ENCODE measurements at places on chromosomes 5 and 9. TPM values are rescaled to one million over a fixed set of nuclear protein-coding genes. Genes with fewer than 3 reads are reported as not detected.

DNA sequence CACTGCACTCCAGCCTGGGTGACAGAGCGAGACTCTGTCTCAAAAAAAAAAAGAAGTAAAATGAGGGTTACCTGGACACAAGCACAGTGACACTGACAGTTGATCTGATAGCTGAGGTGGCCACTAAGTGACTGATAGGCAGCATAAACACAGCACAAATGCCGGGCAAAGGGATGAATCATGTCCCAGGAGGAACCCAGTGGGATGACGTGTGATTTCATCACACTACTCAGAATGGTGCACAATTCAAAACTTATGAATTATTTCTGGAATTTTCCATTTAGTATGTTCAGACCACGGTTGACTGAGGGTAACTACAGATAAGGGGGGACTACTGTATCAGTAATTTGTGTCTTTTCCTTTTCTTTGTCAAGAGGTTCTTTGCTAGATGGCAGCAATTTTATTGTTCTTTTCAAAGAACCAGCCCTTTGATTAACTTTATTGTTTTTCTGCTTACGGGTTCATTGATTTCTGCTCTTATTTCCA, 34.3 kb upstream of the RNF130 start:
- no peak for DNase-seq

Gene PTGDS
- 7.5 TPM for total RNA-seq

DNA sequence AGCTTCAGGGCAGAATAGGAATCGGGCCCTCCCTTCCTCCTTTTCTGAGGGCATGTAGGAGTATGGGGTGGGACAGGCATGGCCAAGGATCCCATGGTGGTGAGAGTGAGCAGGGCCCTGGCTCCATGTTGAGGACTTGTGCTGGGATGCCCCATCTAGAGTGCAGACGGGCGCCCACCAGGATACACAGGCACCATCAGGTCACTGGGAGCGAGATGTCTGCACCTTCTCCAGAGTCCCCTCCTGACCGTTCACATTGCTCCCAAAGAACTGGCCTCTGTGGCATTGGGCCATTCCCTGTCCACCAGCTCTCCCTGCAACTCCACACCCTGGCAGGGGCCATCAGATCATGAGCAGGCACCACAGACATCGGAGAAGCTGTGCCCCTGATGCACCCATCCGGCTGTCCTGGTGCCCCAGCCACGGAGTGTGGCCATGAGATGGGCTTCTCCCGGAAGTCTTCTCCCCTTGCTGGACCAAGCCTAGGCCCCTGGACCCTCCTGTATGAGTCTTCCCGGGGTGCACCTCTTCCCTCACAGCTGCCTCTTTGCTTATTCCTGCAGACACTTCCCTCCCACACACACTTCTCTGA, 195.0 kb downstream of the IRX2 start:
- no peak for DNase-seq

- DNase-seq: no peak
Observed at GRCh38 chr9:121350993-121351561, 19.0 kb downstream of the STOM start.

DNA sequence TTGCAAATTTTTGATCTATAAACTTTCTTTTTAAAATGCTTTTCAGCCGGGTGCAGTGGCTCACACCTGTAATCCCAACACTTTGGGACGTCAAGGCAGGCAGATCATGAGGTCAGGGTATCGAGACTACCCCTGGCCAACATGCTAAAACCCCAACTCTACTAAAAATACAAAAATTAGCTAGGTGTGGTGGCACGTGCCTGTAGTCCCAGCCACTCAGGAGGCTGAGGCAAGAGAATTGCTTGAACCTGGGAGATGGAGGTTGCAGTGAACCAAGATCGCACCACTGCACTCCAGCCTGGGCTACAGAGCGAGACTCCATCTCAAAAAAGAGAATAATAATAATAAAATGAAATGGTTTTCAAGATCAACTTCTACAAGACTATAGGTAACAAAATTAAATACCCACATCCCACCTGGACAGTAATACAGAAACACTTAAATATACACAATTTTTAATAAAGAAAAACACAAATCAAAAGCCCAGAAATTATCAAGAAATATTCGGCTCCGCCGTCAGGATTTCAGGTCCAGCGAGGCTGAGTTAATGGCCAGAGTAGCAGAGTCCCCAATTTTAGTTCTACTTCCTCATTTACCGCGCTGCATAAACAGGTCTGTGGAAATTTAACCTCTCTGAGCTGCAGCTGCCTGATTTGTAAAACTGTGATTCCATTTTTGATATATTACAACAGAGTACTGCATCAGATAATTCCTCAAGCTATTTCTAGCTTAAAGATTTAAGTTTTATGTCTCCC, 4.0 kb downstream of the TUT7 start:
- no peak for DNase-seq

DNA sequence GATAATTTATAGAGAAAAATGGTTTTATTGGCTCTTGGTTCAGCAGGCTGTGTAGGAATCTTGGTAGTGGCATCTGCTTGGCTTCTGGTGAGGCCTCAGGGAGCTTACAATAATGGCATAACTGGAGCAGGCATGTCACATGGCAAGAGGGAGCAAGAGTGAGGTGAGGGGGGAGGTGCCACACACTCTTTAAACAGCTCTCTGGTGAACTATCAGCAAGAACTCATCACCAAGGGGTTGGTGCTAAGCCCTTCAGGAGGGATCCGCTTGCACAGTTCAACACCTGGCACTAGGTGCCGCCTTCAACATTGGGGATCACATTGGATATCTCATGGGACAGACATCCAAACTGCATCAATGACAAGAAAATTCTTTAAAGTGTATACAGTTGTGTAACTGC, 10.5 kb downstream of the GPBP1 start:
- DNase-seq: no peak

Gene ADRB2
- total RNA-seq: 8.8 TPM
